HuH-7.5 (cell line): ENCODE measurements at places on chromosomes 6 and 20.
A peak's percentile ranks its signal among the peaks of the same experiment; 100 is the strongest.

- no peak for DNase-seq
Observed at GRCh38 chr6:32752580-32752979, 10.8 kb downstream of the HLA-DQB2 start.

DNA sequence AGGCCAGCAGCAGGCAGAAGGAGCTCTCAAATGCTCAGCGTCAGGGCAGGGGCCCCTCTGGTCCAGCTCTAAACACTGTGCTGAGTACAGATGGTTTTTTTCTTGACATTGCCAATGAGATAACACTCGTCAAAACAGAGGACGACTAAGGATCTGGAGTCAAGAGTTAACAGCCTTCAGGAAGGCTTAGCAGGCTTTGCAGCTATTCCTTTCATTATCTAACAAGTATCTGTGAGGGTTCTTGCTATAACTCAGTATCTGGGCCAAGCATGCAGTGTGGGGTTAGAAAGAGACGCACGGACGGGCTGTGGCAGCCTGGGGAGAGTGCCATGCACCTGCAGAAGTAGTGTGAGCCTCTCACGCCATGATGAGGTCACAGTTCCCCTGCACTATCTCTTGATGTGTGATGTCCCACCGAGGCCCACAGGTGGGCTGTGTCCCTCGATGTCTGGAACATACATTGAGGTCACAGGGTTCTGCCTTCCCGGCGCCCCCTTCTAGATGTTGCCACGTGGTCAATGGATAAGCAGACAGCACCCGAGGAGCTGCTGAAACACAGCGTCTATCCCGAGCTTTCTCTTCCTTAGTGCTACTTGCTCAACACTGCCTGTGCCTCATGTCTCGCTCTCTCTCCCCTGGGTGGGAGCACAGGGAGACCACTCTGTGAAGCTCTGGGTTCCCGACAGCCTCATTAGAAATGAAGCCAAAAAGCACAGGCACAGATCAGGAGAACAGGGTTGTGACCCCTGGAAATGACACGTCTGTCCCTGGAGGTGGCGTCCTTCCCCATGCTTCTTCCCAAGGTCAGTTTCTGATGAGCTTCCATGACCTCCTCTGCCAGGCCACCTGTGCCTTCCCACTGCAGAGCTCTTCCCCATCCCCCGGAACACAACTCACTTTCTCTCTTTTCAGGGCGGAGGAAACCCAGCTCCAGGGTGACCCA lies 85.5 kb upstream of the RPS6KA2 start:
- DNase-seq: no peak

- DNase-seq: no peak
Observed at GRCh38 chr20:12982098-12982497, 26.7 kb upstream of the SPTLC3 start.

- DNase-seq: peak; percentile 47
Observed at GRCh38 chr20:49846206-49846807, 33.7 kb downstream of the SLC9A8 start.

DNA sequence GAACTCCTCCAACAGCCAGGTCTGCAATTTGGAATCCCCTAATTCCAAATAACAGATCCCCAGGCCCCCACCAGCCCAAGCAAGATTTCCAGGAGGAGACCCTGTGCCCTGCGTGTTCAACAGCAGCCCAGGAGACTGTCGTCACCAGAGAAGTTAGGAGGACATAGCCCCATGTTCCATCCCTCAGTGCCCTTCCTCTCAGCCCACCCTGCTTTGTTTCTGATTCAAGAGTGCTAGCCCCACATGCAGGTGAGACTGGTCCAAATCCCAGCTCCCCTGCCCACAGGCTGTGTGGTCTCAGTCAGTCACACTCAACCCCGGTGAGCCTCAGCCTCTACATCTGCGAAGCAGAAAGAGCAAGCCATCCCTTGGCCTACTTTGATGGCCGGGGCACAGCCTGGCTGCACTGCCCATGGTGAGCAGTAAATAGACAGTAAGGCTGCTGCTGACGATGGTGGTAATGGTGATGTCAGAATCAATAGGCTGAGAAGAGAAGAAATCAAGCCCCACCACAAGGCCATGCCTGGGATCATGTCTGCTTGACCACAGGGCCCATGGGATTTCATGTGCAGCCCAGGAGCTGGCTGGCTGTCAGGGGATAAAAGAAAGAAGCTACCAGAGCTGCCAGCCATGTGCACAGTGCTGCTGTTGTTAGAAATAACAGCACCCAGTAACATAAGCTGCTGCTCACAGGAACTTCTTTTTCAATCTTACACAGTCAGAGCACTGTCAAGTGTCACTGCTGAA lies 51.5 kb upstream of the NXT1 start:
- DNase-seq: no peak

- DNase-seq: no peak
Observed at GRCh38 chr6:14228571-14228970, 111.0 kb downstream of the CD83 start.

GRCh38 chr6:26359765-26360164 lies 5.2 kb upstream of the BTN3A2 start:
- no peak for DNase-seq

GRCh38 chr6:129889580-129889979 lies 28.5 kb upstream of the TMEM244 start:
- no peak for DNase-seq

GRCh38 chr6:28525496-28526039 lies at the start of gene GPX5:
Gene GPX5 (plus strand): TSS chr6:28525881. CDS start chr6:28526014, 133 bp downstream.
- DNase-seq: no peak

DNA sequence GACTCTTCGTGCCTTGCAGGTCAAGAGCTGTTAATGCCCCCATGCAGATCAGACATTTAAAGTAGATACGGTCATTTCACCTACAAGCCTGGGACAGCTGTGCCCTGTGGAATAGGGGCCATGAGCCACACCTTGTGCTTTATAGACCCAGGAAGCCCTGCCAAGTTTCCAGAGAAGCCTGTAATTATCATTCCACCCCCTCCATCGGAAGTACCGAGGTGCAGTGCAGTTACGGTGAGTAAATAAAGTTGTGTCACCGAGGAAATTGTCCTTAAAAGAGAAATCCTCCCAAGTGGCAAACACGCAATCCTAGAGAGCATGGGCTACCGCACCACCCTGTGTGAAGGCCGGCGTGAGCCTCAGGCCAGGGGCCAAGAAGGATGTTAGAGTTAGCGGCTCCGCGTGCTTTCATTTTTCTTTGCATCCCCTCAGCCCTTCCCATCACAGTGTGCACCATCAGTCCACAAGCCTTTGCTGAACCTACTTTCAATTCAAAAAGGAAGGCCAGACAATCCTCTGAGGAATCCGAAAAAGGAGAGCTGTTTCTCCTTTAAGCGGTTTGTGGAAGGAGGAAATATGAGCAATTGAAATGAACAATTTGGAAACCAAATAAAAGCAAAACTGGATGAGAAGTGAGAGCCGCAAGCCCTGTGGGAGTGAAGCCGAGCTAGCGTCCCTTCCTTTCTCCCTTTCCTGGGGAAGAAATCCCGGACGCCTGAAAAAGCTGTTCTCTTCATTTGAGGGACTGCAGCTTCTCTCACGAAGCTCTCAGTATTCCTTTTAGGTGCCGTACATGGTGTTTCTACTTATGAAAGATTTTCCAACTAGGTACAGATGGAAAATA lies 183.3 kb upstream of the PDE10A start:
- no peak for DNase-seq

GRCh38 chr6:127119102-127120022 lies 891 bp downstream of the RSPO3 start:
- DNase-seq: no peak

DNA sequence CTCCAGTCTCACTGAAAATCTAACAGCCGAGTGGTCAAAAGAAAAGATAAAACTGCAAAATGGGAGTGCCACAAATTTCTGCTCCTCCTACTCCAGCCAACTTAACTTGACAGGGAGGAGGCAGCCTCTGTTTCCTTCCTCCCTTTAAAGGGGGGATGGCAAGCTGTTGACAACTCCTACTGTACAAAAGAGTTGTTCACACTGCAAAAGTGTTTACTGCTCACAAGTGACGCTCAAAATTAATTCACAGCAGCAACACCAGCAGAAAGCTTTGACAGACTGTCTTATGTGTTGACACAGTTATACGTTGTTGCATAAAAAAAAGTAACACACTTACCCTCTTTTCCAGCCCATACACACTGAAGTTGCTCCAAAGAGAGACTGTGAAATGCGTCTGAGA lies 169.8 kb downstream of the BACH2 start:
- no peak for DNase-seq

DNA sequence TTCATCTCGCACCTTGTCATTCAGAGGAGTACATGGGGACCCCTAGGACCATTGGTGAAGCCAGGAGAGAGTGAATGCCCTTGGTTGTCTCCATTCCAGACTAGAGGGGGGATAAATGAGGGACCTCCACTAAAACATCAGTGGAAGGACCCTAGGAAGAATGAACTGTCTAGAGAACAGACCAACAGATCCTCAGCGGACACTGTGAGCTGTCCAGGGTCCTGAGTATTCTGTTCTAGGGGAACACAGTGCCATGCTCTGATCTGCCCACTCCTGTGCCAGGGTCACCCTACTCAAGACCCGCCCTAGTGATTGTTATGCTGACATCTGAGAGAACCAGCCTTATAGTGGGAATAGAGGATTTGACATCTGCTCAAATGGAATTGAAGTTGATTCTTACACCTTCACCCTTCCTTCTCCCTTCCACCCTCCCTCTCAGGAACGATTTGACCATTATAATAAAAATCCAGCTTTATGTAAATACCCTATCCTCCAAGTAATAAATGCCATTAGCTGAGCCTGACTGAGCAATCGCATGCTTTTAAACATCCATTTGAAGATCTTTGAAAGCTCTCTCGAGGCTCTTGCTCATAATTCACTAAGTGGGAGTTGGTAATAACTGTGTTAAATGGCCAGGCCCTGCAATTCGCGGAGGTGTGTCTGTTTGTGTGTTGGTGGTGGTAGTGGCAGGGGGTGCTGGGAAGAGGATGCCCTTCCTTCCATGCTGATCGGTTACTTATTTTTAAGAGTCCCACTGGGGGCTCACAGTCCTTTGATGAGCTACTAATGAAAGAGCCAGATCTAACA lies 43.6 kb upstream of the SLC32A1 start:
- peak; percentile 47 for DNase-seq

DNA sequence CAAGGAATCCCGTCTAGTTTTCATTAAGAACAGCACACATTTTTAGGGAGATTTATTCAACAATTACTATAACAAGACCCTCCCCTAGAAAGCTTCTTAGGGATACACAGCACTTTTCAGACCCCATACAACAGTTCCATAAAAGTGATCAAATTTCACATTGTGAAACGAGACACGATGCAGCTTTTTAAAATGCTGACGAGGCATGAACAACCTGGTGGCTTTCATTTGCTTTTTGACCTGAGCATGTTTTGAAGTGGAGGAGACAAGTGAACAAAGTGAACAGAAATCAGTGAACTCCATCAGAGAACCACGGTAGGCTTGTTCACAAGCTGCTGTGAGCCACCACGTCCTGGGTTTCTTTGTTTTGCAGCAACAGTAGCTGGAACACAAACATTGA lies 112.2 kb downstream of the PCSK2 start:
- no peak for DNase-seq

DNA sequence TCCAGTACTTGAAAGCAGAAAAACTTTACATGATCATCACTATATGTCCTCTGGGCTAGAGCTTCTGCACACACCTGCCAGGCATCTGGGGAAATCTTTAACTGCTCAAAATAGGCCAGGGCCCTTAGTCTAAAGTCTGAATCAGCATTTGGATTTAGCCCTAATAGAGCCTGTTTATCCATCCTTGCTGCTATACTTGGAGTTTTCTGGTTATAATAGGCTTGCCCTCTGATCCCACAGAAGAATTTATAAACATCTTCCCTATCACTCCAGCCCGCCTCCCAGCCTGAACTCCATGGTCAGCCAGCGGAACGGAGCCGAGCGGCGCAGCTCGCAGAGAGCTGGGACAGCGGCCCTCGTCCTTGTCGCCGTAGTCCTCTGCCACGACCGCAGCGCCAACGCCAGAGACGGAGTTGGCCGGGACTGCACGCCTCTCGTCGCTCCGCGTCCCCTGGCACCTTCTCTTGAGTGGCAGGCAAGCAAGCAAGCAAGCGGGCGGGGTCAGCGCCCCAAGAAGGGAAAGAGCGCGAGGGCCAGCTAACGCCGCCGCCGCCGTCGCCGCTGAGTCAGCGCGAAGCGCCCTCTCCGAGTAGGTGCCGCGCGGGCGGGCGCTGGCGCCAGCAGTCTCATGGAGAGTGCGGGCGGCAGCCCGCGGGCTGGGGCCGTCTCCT lies 25.4 kb upstream of the ASIP start:
- DNase-seq: peak; percentile 68

GRCh38 chr20:59141818-59142581 lies 21.6 kb upstream of the ZNF831 start:
- DNase-seq: no peak

GRCh38 chr6:5423251-5423650 lies 161.9 kb downstream of the FARS2 start:
- DNase-seq: no peak

DNA sequence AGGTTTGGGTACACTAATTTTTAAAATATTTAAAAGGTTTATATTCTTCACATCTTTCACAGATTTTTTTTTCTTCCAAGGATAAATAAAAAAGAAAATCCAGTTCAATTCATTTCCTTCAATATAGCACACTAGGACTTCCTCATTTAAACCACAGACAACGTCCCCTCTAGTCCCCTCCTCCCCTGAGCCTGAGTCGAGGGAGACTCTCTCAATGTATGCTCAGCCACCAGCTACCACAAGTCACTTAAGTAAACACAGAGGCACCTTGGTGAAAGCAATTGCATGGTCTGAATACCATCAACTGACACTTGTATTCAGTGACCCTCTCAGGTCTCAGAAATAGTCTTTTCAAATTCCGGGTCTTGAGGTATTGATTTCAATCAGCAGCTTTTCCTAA lies 88.6 kb downstream of the SIM1 start:
- DNase-seq: no peak

DNA sequence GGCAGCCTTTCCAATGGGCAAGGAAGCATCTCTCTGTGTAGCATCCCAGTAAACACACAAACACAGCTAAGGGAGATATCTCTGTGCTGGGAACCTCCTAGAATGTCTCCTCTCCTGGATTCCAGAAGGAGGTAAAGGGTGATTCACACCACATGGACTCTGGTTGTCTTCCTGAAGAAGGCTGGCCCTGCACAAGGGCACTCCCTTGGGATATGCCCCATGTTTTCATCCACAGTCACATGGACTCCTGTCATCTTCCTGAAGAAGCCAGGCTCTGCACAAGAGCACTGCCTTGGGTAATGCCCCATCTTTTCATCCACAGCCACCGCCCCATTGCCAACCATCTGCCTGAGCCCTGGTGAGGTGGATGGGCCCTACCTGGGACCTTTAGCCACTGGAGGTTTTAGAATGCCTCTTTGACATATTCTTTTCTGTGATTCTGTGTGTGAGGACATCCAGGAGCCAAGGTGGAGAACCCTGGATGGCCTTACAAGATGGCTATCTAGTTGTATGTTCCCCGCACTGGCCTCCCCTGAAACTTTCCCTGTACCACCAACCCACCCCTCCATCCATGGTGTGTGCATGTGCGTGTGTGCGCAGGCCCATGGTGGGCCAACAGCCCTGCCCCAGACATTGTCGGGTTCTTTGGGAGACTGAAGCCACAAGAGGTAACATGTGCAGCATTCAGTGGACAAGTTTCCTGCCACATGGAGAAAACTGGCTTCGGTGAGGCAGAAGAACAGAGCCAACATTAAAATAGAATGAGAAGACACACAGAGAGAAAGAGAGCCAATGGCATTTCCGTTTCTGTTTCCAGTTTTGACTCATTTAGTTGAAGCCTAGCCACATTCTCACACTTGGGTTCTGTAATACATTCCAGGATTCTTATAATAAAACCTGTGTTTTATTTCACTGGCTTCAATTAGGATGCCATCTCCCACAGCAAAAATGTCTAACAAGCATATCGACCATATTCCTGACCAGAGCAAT lies 110.2 kb upstream of the CST7 start:
- no peak for DNase-seq
